ENCODE measurements at places on chromosomes 12 and 14. TPM values are rescaled to one million over a fixed set of nuclear protein-coding genes. Genes with fewer than 3 reads are reported as not detected.

- H3K4me1 ChIP-seq = peaks cover 19% of the 10 kb centered on the region
- peak overlapping the region; percentile 94 for H3K4me3 ChIP-seq
- H3K36me3 ChIP-seq = peaks cover 2% of the 10 kb centered on the region
- no peaks in the 10 kb centered on the region for H3K27me3 ChIP-seq
Measured at GRCh38 chr14:64337888-64338615, 43.9 kb upstream of the ESR2 start.

DNA sequence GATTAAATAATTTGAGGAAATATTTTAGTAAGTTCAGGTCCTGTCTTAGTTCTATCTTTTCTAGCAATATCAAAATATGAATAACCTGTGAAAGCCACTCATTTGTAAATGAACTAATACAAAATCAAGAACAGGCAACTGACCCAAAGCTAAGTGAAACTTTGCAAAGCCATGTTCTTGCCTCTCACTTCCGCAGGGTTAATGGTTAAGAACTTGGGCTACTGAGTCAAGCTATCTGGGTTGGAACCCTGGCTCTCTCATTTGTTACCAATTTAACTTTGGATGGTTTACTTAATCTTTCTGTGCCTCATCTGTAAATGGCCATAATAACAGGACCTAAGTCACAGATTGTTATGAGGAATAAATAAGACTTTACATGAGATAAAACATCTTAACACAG lies 2.8 kb downstream of the KIF21A start:
- H3K36me3 ChIP-seq = no peaks in the 10 kb centered on the region
- DNase-seq = no peak

DNA sequence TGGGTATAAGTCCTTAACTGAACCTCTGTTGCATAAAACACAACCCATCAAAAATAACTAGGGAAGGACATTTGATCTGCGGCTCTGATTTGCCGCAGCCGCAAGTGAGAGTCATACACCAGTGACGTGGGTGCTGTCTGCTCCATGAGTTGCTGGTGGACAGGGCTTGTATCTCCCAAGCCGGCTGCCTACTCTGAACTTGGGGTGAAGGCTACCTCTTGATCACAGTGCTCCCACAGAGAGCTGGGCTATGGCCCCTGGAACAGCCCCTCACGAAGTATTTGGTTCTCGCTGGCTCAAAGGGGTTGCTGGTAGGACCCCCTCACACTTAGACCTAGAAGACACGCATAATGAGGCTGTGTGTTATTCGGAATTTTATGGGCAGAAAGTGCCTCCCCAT lies 118.8 kb downstream of the TMEM132C start:
- H3K4me1 ChIP-seq = no peaks in the 10 kb centered on the region
- DNase-seq = no peak
- peaks cover 30% of the 10 kb centered on the region for H3K27me3 ChIP-seq
- H3K4me3 ChIP-seq = no peak overlapping the region

- no peak for DNase-seq
- no peak overlapping the region for H3K4me3 ChIP-seq
- no peak overlapping the region for H3K27ac ChIP-seq
- H3K27me3 ChIP-seq = no peaks in the 10 kb centered on the region
Measured at GRCh38 chr12:22458298-22458937, 85.9 kb downstream of the C2CD5 start.

DNA sequence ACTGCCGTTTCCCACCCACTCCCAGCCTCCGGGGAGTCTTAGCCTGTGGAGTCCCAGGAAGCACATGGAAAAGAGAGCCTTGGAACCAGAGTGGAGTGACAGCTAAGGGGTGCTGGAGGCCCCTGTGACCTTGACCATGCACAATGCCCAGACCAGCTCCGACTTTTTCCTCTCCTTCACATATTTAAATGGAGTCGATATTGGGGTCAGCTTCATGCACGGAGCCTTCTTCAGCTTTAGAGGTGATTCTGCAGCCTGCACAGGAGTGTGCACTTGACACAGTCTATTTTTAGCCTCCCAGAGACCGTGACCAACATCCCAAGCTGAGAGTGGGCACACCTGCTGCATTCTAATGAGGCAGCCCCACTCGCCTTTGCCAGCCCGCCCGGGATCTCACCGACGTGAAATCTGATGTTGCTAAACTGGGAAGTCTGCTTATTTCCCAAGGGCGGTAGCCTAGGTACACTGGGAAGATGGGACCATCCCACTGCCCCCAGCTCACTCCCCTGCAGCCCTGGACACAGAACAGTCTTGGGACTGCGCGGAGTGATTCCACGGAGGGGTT lies 47.5 kb downstream of the PRMT8 start:
- H3K27ac ChIP-seq = no peak overlapping the region
- no peak overlapping the region for H3K4me3 ChIP-seq

GRCh38 chr12:77102691-77103090 lies 37.3 kb upstream of the E2F7 start:
- H3K27ac ChIP-seq = no peak overlapping the region
- no peak overlapping the region for H3K4me3 ChIP-seq
- H3K27me3 ChIP-seq = no peaks in the 10 kb centered on the region
- no peak for DNase-seq
- peaks cover 10% of the 10 kb centered on the region for H3K4me1 ChIP-seq
- H3K36me3 ChIP-seq = no peaks in the 10 kb centered on the region

DNA sequence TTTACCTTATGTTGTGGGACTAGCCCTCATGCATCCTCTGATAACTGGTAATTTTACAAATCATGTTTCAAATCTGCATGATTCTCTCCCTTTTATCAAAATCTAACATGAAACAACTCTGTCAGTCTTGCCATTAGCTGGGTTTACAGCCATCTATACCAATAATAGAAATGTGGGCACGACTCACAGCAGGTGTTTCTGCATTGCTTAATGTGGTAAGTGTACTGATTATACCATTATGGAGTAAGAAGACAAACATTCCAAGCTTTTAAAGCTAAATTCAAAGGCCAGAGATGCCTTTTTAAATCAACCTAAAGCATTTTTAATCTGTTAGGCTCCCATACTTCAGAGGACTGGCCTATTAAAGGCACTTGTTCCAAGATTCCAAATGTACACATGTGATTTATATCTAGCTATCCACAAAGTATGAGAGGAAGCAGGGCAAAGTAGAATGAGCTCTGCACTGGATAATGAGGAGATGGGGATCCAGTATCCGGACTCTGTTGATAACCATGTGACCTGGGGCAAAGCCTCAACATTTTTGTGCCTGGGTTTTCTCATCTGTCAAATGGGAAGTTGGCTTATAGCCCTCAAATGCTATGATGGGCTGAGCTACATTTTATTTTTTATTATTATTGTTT lies 52.3 kb upstream of the FUT8 start:
- no peak overlapping the region for H3K27ac ChIP-seq
- no peaks in the 10 kb centered on the region for H3K36me3 ChIP-seq
- H3K4me1 ChIP-seq = peaks cover 5% of the 10 kb centered on the region
- DNase-seq = no peak
- peaks cover under 1% of the 10 kb centered on the region for H3K27me3 ChIP-seq
- H3K4me3 ChIP-seq = no peak overlapping the region

GRCh38 chr12:639988-640387 lies 23.3 kb downstream of the NINJ2 start:
- H3K4me3 ChIP-seq = no peak overlapping the region
- peaks cover 36% of the 10 kb centered on the region for H3K4me1 ChIP-seq
- DNase-seq = no peak
- H3K36me3 ChIP-seq = no peaks in the 10 kb centered on the region
- peak overlapping the region; percentile 59 for H3K27ac ChIP-seq

- H3K4me3 ChIP-seq = no peak overlapping the region
- H3K27me3 ChIP-seq = peaks cover 7% of the 10 kb centered on the region
- H3K36me3 ChIP-seq = no peaks in the 10 kb centered on the region
Measured at GRCh38 chr12:13724136-13724535, 257.3 kb downstream of the GRIN2B start.

DNA sequence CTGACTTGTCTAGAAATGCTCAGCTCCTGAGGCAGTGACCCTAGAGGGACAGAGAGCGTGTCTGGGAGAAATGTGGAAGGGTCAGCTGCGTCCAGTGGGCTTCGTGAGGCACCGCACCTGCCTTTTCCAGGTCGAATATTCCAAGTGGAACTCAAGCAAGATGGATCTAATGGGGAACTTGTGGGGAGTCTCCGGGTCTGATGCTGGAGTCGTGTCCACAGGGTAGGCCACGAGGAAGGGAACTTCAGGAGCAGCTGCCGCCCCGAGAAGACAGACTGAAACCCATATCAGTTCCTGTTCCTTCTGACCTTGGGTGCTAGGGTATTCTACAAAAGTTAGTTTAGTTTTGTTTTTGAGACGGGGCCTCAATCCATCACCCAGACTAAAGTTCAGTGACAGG lies 67.5 kb downstream of the TNFAIP2 start:
- no peaks in the 10 kb centered on the region for H3K36me3 ChIP-seq
- H3K27me3 ChIP-seq = peaks cover 24% of the 10 kb centered on the region
- no peak for DNase-seq
- H3K4me1 ChIP-seq = peaks cover 8% of the 10 kb centered on the region
- H3K4me3 ChIP-seq = no peak overlapping the region
- no peak overlapping the region for H3K27ac ChIP-seq

GRCh38 chr12:71392521-71393145 lies 47.0 kb upstream of the LGR5 start:
- DNase-seq = no peak
- peaks cover 21% of the 10 kb centered on the region for H3K4me1 ChIP-seq
- no peak overlapping the region for H3K27ac ChIP-seq
- no peaks in the 10 kb centered on the region for H3K27me3 ChIP-seq
- H3K36me3 ChIP-seq = no peaks in the 10 kb centered on the region

The PLBD1 gene
- total RNA-seq = 5.5 TPM

DNA sequence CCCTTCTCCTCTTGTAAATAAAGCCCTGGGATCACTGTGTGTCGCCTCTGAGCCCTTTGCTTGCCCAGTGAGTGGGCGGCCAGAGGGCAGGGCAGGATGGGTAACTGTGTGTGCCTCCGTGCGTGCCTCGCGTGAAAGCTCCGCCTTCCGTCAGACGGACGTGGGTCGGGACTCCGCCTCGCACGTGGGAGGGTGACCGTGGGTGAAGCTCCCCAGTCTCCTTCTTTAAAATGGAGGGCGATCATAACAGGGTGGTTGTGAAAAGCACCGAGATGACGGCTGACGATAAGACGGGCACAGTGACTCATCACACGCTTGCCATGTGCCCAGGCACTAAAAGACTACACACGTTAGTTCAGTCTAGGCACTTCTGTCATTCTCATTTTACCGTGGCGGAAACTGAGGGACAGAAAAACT lies 9.2 kb downstream of the PHB2 start:
- H3K27me3 ChIP-seq = no peaks in the 10 kb centered on the region
- H3K36me3 ChIP-seq = peaks cover 4% of the 10 kb centered on the region
- H3K27ac ChIP-seq = no peak overlapping the region
- peaks cover 15% of the 10 kb centered on the region for H3K4me1 ChIP-seq
- H3K4me3 ChIP-seq = no peak overlapping the region

The GALNT9 gene
- 0.15 TPM for total RNA-seq

GRCh38 chr14:59358102-59358501 lies 107.1 kb downstream of the GPR135 start:
- H3K27ac ChIP-seq = peak overlapping the region; percentile 56
- no peak for DNase-seq
- H3K27me3 ChIP-seq = no peaks in the 10 kb centered on the region
- H3K36me3 ChIP-seq = peaks cover 23% of the 10 kb centered on the region
- peaks cover 48% of the 10 kb centered on the region for H3K4me1 ChIP-seq
- no peak overlapping the region for H3K4me3 ChIP-seq

GRCh38 chr12:23088594-23088993 lies 463.6 kb downstream of the ETNK1 start:
- H3K27ac ChIP-seq = no peak overlapping the region
- H3K4me1 ChIP-seq = peaks cover 27% of the 10 kb centered on the region
- no peaks in the 10 kb centered on the region for H3K27me3 ChIP-seq
- peaks cover 2% of the 10 kb centered on the region for H3K36me3 ChIP-seq
